ENCODE measurements at places on chromosomes 11 and 22.

DNA sequence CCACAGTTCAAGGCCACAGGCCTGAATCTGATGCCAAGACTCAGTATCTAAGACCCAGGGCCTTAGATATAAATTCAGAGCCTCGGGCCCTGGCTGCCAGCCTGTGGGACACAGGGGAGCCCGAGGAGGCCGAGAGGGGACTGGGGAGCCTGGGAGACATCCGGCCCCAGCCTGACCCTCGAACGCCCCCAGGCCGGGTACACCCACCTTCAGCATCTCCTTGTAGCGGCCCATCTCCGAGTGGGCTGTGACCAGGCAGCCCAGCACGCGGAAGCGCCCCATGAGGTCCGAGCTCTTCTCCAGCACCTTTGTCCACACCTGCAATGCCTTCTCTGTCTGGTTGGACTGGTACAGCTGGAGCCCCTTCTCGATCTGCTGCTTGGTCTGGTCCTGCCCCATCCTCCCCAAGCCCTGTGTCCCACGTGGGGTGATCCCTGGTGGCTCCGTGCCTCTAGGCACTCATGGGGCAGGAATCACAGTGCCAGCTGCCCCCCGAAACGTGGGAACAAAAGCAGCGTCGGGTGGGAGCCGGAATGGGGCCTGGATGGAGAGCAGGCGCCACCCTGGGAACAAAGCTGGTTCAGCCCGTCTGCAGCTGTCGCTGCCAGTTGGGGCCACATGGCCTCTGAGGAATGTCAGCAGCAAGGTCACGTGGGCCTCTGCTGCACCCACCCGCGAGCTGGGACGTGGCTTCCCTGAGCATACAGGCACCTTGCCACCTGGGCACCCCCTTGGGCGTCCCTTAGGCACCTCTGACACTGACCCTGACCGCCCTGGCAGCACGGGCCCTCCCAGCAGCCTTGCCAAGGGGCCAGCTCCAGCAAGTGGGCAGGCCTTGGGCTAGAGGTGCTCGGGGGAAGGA is at the start of gene RAPSN:
Gene RAPSN, minus strand, starts transcription at position 571 of the 862 bp plus-strand sequence. Its CDS starts 172 bp downstream, at position 399.
- no peak for DNase-seq

DNA sequence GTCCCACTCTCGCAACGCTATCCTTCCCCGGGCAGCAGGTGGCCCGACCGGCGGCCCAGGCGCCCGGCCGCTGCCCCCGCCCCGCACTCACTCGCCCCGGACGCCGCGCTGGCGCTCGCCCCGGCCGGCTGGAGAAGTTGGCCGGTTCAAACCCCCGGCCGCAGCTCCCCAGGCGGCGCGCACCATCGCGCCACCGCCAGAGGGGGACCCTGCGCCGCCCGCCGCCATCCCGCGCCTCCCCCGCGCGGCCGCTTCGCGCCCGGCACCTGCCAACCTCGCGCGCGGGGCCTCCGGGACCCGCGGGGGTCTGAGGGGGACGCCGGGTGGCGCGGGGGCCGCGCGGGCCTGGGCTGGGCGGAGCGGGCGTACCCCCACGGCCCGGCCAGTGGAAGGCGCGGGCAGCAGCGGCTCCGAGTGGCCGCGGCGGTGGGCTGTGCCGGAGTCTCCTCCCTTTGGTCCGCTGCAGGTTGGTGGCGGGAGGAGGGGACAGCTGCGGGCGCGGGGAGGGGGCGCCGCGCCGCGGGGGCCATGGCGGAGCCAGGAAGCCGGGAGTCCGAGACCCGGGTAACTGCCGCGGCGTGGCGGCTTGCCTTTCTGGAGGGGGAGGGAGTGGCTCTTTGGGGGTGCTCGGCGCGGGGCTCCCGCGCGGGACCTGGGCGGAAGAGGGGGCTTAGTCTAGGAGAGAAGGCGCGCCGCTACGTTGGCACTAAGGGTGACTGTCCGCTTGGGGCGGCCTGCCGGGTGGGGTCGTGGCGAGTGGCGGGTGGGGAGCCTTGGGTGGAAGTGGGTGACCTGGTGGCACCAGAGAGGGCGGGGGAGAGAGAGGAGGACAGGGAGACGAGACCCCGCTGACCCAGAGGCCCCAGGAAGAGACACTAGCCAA is at the start of the genes MPST and TST:
Gene MPST, plus strand, starts transcription at position 434 of the 883 bp plus-strand sequence. Its CDS starts 95 bp downstream, at position 529.
Gene TST, minus strand, starts transcription at position 139 of the 883 bp plus-strand sequence. CDS start 715 bp downstream, outside the sequence.
- DNase-seq = peak; percentile 37

GRCh38 chr11:108569896-108570295 is 23.7 kb downstream of the EXPH5 start:
- no peak for DNase-seq

- no peak for DNase-seq
Observed at GRCh38 chr11:68312117-68312779, at the start of gene LRP5. LRP5 (plus strand) TSS chr11:68312591; CDS start chr11:68312715, 124 bp downstream.

DNA sequence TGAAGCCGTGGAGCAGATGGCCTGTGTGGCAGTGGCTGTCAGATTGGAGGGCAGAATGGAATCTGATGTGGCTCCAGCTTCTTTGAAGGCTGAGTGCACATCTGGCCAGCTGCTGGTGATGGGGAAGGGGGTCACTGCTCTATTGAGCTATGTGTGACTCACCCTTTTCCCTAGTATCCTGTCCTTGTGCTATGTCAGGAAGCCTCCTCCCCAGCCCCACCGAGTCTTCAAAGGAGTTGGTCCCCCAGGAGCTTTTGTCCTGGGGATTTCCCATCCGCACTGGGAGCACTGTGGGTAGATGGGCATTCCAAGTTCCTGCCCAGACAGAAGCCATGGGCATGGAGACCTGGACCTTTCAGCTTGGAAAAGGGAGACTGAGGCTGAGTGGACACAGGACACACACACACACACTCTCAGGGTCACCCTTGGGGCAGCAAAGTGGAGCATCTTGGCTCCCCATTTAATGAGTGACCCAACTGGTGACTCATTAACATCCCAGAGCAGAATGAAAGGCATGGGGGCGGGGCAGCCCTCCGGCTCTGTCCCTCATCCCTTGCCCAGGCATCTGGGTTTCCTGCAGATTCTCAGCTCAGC is 3.3 kb downstream of the SERPINH1 start:
- DNase-seq = no peak

DNA sequence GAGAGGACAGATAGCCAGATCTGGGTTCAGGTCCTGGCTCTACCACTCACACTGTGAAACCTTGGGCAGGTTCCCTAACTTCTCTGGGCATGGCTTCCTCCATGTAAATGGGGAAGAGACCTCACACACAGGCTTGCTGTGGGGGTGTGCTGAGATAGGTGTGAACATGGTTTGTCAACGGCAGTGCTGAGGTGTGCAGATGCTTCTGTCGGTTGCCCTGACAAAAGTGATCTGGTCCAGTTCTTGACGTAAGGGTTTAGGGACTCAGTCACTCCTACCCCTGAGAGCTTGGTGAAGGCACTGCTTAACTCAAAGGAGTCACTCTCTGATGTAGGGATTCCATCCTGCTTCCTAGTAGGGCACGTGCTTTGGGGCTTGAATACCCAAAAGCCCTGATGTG is 2.0 kb downstream of the C1QTNF4 start:
- DNase-seq = no peak

DNA sequence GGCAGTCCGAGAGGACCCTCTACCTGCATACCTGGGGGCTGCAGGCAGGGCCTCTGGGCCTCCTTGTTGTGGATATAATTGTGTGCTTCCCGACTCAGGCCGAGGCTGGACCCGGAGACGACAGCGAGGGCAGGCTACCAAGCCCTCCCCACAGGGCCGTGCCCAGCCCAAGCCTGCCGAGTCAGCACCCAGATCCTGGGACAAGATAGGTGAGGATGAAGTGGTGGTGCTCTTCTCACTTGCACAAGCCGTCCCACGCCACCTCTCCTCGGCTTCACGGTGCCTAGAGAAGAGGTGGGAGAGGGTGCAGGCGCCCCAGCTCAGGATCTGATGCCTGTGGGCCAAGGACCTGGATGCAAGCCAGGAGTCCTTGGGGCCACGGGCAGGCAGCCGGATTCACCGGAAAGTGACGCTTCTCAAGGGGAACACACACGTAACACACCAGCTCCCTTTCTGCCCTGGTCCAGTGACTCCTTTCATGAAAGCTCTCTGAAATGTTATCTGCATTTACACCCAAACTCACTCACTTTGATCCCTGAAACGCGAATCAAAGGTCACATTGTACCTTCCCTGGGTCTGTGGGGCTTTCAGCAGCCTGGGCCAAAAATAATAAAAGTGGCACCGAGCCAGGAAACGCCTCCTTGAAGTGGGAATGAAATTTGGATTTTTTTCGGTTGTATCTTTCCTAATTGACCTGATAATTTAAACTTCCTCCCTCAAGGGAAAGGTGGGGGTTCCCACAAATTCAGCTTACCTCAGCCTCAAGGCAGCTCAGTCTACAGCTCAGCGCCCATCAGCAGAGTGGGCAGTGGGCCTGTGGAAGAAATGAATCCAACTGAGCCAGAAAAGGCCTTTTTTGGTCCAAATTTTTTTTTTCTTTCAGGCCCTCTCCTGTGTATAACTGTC is 1.1 kb upstream of the GNB1L start:
- peak; percentile 37 for DNase-seq

- DNase-seq = no peak
Observed at GRCh38 chr22:48490500-48491411, 1336.9 kb downstream of the BRD1 start.

GRCh38 chr11:63769042-63769713 is 603 bp upstream of the ZFTA start:
- peak; percentile 12 for DNase-seq

- no peak for DNase-seq
Observed at GRCh38 chr22:28419919-28420318, 259.7 kb downstream of the TTC28 start.

GRCh38 chr11:70537576-70538571 is 139.5 kb downstream of the CTTN start:
- no peak for DNase-seq

GRCh38 chr11:65560555-65561418 is 2.6 kb upstream of the LTBP3 start:
- no peak for DNase-seq

GRCh38 chr11:6599881-6600390 is 3.5 kb downstream of the RRP8 start:
- DNase-seq = no peak

DNA sequence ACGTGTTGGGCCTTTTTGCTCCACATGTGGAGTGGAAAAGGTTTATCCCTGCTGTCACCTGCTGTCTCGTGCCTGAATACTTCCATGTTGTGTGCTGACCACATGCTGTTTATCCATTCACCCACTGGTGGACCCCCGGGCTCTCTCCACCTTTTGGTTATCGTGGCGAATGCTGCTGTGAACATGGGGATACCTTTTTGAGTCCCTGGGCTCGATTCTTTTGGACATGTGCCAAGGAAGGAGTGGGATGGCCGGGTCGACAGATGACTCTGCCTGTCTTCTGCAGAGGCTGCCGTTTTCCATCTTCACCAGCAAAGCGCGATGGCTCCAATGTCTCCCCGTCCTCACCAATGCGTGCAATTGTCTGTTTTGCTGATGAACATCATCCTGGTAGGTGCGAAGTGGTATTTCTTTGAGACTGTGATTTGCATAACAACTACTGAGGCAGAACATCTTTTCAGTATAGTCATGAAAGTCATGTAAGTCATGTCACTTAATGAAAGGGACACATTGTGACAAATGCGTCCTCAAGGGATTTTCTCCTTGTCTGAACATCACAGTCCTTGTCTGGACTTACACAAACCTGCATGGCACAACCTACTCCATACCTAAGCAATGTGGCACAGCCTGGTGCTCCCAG is 758.7 kb downstream of the BRD1 start:
- DNase-seq = no peak

- DNase-seq = no peak
Observed at GRCh38 chr11:73288192-73288872, 16.2 kb downstream of the P2RY6 start.

DNA sequence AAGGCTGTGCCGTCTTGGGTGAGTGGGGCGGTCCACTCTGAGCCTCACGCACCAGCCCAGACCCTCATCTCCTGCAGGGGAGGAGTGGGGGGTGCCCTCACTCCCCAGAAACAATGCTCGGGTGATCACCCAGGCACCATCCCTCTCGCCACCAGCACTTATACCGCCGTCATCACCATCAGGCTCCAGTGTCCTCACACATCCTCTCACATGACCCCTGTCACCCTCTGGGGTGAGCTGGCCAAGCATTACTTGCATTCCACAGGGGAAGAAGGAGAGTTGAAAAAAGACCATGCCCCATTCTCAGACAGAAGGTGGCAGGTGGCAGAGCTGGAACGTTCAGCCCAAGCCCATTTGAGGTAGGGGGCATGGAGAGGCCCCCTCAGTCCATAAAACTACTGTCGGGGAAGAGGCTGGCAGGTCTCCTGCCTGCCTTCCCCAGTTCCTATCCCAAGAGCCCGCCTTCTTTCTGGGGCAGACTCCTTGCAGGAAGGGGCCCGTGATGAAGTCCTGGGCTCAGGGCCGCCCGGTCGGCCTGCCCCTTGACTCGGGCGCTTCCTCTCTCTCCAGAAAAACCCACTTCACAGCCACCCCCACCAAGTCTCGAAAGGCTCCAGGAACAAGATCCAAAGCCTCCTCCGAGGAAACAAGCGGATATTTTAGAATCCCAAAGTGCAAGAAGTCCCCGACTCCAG is 153.3 kb downstream of the DSCAML1 start:
- no peak for DNase-seq

GRCh38 chr11:76206327-76207081 is at the start of gene WNT11:
WNT11 (minus strand) TSS chr11:76206502; CDS start chr11:76206407, 95 bp downstream.
- DNase-seq = peak; percentile 30
